ENCODE measurements at places on chromosomes 11 and 22.

- no peak for DNase-seq
Observed at GRCh38 chr11:83677730-83678129, 391.6 kb upstream of the CCDC90B start.

GRCh38 chr22:28299753-28300152 is 379.9 kb downstream of the TTC28 start:
- no peak for DNase-seq

DNA sequence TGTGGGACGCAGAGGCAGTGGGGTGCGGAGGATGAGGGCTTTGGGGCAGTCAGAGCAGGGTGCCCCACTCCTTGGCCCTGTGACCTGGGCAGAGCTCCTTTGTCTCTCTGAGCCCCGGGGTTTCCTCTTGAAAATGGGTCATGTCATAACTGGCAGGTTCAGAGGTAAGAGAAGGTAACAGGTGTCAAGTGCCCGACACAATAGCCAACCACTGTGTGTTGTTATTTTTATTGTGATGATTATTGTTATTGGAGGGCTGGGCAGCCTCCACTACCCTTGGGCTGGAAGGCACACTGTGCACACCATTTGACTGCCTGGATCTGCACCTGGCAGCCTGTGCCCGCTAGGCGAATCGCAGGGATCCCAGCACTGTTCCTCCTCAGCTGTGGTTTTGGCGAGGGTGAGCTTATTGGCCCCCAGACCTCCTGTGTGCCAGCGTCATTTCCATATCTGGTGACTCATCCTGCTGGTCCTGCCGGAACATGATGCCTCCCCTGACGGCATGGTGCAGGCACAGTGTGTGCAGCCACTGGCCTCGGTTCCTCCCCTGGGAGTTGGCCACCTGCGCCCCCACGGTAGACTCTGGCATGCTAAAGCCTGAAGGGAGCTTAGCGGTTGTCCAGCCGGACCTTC is 15.4 kb upstream of the SOX10 start:
- peak; percentile 52 for DNase-seq

DNA sequence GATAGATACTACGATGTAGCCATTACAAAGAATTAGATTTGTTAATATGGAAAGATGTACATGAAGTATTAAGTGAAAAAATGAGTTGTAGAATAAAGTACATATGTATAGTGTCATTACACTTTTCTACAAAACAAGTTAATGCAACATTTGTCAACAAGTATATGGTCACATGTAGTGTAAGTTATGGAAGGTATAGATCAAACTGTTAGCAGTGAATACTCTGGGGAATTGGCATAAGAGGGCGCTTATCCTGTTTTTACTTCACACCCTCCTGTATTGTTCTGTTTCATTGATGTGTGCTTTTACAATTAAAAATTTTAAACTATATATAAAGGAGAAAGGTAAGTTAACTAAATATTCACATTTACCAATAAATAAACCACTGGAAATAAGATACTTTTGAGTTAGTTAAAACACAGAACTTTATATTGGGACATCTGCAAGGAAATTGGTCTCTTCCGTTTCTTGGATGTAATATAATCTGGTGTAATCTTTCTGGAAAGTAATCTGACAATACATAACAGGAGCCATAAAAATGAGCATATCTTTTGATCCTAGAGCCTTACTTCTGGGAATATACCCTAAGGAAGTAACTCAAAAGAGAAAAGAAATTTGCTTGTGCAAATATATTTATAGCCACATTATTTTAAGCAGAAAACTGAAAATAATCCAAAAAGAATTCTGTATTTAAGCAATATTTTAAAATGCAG is 34.5 kb downstream of the CSTPP1 start:
- no peak for DNase-seq

- no peak for DNase-seq
Observed at GRCh38 chr11:83948200-83948599, 662.0 kb upstream of the CCDC90B start.

DNA sequence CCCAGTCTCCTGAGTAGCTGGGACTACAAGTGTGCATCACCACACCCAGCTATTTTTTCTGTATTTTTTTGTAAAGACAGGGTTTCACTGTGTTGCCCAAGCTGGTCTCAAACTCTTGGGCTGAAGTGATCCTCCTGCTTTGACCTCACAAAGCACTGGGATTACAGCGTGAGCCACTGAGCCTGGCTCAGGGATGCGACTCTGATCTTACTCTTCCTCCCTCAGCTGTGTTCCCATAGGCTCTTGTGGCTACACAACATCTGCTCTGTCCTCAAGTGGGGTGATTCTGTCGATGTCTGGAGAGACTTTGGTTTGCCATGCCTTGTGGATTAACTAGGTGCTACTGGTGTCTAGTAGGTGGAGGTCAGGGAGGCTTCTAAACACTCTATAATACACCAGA is 127.0 kb upstream of the SERPIND1 start:
- no peak for DNase-seq

DNA sequence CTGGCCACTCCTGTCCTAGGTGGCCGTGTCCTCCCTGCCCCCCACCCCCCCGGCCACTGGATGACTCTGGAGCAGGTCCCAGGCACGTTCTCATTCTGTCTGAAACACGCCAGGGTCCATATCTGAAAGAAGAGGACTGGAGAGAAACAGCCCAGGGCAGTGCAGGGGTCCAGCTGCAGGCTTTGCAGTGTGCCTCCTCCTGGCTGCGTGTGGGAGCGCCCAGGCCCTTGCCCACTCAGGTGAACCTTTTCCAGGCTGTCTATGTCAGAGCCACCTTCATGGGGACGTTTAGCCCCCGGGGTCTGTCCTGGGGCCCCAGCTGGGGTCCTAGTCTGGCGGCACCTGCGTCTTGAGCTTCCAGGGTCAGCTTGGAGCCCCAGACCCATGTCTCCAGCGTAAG is 15.6 kb downstream of the GRAMD4 start:
- DNase-seq: no peak

GRCh38 chr11:76048763-76049162 is 157.5 kb downstream of the WNT11 start:
- DNase-seq: no peak

DNA sequence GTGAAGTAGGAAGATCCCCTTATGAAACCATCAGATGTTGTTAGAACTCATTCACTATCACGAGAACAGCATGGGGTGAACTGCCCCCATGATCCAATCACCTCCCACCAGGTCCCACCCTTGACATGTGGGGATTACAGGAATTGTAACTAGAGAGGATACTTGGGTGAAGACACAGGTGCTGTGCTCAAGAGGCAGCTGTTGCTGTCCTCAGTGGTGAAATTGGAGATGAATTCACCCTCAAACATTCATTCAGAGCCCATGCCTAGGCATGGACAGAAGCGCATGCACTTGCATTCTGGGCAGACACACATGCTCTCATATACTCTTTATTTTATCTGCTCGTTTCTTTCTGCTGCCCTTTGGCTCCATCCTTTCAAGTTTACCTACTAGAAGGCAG is 385.0 kb downstream of the INSC start:
- DNase-seq: no peak

DNA sequence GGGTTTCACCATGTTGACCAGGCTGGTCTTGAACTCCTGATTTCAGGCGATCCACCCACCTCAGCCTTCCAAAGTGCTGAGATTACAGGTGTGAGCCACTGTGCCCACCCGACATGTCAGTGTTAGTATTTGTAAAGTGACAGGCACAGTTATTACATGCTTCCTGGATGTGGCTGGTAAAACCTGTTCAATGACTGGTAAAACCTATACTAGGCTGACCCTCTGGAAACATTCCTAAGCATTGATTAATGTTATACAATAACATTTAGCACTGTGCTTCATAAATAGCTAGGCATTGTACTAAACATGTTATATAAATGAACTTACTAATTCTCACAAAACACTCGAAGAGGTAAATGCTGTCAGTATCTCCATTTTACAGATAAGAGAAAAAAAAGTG is 20.9 kb upstream of the JHY start:
- no peak for DNase-seq

- DNase-seq: no peak
Observed at GRCh38 chr22:32040324-32040904, 2.6 kb upstream of the SLC5A1 start.

GRCh38 chr22:29946220-29946619 is 63.2 kb downstream of the MTMR3 start:
- DNase-seq: no peak

- no peak for DNase-seq
Observed at GRCh38 chr22:32123657-32124056, 35.4 kb downstream of the C22orf42 start.

DNA sequence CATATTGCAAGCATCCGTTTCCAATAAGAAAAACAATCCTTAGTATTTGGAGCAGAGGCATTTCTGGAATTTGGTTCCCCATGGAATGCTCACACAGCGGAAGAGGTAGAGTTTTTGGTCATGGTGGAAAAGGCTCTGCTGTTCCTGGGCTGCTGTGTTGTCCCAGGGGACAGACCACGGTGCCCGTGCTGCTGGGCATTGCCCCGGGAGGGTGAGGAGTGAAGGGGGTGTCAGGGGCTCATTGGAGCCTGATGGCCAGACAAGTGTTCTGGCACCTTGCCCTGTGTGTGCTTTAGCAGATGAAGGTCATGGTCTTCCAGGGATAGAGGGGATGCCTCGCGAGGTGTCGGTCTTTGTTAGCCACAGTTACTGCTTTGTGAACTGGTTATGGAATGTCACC is 61.2 kb downstream of the MPPED1 start:
- no peak for DNase-seq

- DNase-seq: no peak
Observed at GRCh38 chr11:2480874-2481220, 36.0 kb downstream of the KCNQ1 start.

DNA sequence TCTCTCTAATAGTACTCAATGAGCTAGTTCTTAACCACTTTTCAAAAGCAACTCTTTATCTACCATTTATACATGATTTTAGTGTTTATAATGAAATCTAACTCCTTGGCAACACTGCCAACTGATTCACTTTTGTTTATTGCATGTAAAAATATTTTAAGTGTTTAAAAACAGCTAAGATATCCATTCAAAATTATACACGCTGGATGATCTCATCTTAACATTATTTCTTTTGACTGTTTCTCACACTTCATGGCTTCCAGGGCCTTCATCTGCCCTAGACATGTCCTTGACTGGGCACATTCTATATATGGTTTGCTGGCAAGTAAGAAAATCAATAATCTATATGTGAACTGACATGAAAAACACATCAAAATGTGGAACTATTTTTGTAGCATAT is 414.6 kb upstream of the LUZP2 start:
- no peak for DNase-seq

- no peak for DNase-seq
Observed at GRCh38 chr22:23753385-23753784, 840 bp downstream of the VPREB3 start.

GRCh38 chr22:31800065-31800464 is 46.2 kb downstream of the DEPDC5 start:
- DNase-seq: no peak

GRCh38 chr22:48496226-48496845 is 1331.3 kb downstream of the BRD1 start:
- DNase-seq: no peak

DNA sequence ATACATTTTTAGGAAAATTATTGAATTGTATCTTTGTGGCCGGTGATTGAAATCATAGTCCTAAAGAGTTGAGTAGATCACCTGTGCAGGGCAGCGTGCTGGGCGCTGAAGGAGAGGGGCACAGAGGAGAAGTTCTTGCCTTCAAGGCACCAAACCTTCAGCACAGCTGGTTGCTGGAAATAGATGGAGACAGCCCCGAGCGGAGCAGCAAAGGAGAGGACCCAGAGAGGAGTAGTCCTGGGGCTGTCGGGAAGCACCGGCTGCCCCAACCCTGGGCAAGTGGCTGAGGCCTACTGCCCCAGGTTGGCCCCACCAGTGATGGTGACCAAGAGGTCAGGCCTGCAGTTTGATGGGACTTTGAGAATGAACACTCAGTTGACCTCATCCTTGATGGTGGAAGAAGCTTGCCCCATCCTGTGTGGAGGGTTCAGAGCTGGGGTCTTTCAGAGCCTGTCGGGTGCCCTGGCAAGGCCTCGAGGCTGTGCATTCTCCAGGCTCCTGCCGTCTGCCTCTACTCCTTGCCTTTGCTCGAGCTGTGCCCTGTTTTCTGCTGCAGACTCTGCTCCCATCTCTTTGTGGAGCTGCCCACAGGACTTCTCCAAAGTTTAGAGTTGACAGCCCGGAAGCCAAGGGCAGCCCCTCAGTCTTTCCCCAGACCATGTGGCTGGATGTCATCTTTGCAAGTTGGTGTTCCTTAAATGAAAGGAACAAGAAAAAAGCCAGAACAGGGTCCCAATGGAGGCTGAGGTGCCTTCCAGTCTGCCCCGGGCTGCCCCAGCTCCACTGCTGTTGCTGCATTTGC is 285.1 kb downstream of the TBC1D22A start:
- DNase-seq: no peak

GRCh38 chr11:92681586-92681985 is 287.9 kb upstream of the MTNR1B start:
- DNase-seq: no peak

DNA sequence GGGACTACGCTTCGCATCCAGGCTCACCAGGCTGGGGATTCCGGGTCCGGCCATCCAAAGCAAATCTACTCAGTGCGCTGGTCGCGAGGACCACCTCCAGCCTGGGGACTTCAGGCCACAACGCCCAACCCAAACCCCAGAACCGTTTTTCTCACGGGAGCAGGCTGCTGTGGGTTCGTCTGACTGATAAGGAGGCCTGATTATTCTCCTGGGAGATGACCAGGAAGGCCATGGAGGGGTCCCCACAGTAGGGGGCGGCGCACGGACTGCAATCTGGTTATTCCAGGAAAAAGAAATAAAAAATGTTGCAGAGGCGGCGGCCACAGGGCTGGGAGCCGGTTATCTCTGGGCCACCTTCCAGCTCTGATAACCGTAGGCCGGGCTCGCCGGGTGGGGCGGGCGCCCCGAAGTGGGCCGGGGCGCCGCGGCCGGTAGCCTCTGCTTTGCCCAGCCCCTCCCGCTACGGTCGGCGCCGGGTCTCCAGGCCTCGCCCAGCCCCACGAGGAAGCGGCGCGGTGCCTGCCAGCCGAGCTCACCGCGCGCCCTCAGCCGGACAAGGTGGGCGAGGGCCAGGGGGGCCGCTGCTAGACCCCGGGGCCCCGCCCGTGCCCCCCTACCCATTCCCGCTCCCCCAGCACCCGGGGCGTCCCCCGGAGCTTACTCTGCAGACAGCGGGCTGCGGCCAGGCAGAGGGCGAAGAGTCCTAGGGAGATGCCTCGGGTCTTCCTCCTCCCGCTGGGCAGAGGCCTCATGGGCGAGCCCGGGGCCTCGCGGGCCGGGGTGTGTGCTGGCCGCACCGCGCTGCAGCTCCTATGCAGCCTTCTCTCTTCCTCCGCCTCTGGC is 446 bp downstream of the VSTM5 start:
- no peak for DNase-seq

- DNase-seq: no peak
Observed at GRCh38 chr11:69840371-69841169, 21.4 kb upstream of the FGF3 start.

All from substantia nigra (tissue), 51 donors.